ENCODE measurements at places on chromosomes 5 and 9.

DNA sequence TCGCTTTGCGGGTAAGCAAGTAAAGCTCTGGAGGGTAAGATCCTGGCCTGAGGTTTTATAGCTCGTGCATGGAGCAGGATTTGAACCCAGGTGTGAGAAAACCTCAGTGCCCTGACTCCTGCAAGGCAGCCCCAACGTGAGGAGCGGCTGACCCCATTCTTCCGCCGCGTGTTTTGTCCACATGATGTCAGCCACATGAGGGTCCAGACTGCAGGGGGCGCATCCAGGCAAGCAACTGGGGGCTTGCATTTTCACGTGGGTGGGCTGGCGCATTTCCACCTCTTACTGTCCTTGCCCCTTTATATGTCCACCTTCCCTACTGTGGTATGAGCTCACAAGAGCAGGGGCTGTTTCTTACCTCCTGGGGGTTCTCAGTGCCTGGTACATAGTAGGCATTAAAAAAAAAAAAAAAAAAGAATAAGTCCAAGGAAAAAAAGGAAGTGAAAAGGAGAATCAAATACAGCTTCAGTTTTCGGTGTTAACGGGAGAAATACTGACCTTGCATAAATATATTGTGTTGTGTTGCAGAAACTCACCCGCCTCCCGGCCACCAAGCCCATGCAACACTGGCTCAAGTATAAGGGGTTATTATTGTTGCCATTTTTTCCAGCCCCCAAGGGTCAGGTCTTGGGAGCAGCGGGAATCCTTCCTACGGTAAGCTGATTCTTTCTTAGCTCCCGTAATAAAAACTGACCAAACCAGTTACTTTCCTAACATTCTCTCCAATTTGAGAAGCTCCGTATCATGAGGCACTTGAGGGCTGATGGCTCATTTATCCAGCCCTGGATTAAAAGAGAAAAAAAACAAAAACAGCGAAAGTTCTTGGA is 15.0 kb downstream of the TLX3 start:
- DNase-seq = no peak

GRCh38 chr9:87673446-87674120 is 52.3 kb upstream of the CTSL start:
- DNase-seq = no peak

DNA sequence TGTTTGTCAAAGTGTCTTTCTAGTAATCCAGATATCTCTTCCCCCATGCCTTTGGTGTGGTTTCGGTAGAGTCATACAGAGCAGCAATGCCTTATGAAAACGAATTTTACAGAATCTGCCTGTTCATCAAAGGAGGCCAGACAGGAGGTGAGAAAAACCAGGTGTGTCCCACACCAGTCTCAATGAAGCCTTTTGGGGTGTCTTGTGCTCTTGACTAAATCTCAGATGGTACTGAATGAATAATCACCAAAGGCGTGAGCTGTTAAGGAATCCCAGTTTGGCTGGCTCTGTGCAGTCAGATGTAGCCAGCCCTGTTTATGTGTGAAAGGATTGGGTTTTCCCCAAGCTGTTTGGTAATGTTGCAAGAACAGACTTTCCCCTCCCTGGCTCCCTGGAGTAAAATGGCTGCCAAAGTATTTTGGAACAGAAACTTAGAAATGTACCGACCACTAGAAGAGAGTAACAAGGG is 70.8 kb upstream of the CDKN2B start:
- no peak for DNase-seq

DNA sequence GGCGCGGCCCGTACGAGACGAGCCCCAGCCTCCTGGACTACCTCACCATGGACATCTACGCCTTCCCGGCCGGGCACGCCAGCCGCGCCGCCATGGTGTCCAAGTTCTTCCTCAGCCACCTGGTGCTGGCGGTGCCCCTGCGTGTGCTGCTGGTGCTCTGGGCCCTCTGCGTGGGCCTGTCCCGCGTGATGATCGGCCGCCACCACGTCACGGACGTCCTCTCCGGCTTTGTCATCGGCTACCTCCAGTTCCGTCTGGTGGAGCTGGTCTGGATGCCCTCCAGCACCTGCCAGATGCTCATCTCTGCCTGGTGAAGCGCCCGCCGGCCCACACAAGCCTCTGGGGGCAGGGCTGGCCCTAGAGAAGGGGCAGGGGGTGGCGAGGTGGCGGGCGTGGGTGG is 18.5 kb downstream of the PLPP7 start:
- DNase-seq = no peak

DNA sequence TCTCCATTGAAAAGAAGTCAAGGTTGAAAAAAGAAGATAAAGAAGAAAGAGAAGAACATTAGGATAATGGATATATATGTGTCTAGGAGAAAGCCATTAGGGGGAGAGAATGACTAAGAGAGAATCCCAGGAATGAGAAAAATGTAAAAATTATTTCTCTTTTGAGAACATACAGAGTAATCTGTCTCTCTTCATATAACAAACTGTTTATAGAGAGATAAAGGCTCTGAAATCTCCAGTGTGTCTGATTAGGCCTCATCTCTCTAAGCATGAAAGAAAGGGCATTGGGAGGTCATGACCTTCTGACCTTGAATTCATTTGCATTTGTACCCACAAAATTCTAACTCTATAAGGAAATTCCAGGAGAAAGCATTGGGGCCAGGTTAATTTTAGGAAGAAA is 3.5 kb upstream of the MPDZ start:
- DNase-seq = no peak

DNA sequence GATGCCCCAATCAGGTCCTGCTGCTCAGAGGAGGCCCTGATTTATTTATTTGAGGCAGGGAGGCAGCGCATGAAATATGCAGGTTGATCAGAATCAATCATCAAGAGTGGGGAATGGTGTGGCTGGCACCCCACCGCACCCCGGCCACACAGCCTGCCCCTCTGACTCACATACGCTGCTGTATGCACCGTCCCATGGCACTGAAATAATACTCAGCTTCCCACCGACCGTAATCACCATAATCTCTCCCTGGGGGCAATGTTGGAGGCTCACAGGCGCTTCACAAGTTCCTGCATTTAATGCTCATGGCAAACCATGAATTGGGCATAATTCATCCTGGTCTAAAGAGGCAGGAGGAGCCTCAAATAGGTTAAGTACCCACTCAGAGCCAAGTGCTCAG is 141.2 kb upstream of the TBC1D2 start:
- no peak for DNase-seq

- no peak for DNase-seq
These were observed 54.2 kb downstream of the SLC27A6 start for GRCh38 chr5:129019401-129019908.

DNA sequence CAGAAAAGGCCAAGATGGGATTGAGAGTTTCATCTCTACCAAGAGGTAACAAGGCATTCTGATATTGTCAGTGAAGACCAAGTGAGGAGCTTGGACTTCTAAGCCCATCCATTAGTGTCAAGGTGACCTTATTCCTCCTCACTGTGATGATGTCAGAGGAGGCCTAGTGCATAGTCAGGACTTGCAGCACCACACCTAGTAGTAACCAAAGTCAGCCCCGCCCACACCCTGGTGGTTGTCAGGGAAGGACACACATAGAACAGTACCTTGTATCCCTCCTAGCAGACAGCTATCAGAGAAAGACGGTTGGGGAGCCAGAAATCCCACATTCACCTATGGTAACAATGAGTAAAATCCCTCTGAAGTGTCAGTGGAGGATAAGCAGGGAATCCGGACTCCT is 111.7 kb downstream of the AP3B1 start:
- DNase-seq = no peak

- no peak for DNase-seq
These were observed 5.4 kb upstream of the PITX1 start for GRCh38 chr5:135039271-135040033.

GRCh38 chr9:16257604-16258003 is 612.9 kb downstream of the BNC2 start:
- DNase-seq = no peak

DNA sequence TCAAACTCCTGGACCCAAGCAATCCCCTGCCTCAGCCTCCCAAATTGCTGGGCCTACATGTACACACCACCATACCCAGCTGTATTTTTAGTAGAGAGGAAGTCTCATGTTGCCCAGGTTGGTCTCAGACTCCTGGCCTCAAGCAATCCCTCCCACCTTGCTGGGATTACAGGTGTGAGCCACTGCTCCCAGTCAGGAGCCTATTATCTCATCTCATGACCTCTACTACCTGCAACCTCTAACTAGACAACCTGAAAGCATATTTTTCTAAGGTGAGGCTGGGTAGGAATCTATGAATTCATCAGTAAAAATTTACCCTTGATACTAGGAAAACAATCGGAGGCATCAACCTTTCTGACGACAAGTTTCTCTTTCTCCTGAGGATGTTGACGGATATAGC is 10.0 kb downstream of the FAM13B start:
- DNase-seq = no peak

DNA sequence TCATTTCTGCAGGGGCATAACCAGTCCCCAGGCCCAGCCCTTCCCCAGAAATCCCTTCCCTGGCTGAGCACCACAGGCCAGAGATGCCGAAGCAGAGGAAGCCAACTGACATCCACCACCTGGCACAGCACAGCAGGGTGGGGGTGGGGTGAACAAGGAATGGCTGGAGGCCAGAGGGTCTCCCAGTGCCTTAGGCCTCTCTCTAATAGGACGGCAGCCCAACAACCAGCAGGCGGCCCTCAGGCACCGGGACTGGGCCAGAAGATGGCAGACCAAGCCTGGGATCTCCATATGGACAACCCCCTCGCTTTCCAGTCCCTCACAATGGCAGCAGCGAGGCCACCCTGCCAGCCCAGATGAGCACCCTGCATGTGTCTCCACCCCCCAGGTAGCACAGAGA is 13.2 kb downstream of the PDLIM4 start:
- no peak for DNase-seq

DNA sequence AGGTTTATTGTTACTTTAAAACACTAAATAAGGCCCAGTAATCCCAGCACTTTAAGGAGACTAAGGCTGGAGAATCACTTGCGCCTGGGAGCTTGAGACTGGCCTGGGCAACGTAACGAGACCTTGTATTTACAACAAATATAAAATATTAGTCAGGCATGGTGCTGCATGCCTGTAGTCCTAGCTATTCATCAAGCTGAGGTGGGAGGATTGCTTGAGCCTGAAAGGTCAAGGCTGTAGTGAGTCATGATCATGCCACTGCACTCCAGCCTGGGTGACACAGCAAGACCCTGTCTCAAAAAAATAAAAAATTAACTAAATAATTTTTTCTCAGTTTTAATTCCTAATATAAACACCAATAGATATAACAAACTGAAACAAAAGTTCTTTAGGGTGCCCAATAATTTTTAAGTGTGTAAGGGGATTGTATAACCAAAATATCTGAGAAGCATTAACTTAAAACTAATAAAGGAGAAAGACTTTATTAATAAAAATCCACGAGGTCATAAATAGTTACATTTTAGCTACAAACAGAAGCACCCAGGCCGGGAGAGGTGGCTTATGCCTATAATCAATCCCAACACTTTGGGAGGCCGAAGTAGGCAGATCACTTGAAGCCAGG is 32.7 kb downstream of the FAM13B start:
- no peak for DNase-seq

GRCh38 chr9:124008303-124008693 is 3.3 kb upstream of the LHX2 start:
- DNase-seq = no peak

DNA sequence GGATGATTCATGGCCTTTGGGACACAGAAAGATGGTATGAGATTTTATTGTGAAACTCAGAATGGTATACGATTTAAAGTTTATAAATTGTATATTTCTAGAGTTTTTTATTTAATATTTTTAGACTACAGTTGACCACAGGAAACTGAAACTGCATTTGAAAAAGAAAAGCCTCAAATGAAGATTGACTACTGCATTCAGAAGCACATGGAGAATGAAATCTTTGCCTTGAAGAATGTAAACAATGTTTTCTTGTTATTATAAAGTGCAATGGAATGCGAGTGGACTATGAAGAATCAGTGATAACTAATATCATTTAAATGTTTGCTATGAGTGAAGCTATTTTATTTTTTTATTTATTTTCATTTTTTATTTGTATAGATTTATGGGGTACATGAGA is 169.1 kb upstream of the CDH18 start:
- no peak for DNase-seq

GRCh38 chr9:123003466-123003865 is 30.0 kb upstream of the GPR21 start:
- DNase-seq = no peak

DNA sequence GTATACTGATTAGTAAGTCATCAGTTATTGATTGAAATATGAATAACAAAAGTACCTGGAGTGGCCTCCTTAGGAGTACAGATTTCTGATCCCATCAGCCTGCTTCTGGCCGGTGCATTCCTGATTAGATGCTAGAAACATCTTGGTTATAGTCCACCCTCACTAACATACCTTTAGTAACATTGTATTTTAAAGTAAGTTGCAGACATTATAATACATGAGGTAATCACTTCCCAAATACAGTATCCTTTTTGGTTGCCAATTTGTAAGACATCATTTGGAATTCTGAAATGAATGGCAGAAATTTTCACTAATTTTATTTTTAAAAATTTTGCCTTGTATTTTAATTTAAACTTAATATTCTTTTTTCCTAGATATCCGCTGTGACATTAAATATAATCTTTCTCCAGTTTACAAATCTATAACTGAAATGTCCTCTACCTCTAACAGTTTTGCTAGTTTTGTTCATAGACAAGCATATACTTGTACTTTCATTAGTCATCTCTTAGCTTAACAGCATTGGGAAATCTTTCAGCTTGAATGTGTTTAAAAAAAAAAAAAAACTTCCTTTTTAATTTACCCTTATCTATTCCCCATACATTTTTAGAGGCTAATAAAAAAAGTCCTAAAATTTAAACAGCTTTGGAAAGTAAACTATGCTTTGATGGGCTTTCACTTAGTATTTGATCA is 178.9 kb downstream of the XRCC4 start:
- no peak for DNase-seq

DNA sequence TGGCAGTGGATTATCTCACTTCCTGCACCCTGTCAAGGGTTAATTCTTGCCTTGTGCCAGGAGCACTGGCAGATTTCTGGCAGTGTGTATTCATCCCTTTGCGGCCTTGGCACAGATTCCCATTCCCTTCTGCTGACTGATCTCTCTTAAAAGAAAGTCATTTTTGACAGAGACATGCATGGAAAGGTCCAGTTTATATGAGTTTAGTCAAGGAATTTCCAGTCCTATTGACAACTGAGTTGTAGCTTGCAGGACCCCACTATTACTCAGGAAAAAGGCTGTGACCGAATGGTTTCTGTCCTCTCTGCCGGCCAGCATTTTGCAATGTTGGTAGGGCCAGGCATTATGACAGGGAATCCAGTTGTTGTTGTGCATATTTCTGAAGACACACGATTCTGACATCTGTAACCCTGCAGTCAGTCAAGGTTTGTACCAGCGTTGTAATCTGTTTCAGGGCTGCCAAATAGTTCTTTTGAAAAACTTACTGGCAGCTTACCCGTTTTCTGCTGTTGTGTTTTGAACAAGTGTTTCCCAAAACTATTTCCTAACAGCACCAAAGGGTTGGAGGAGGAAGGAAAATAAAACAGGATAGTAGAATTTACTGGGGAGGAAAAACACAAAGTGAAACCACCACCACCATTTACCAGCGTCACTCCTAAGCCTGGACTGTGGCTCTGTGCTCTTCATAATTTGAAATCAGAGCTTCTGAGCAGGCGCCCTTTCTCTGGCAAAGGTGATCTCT is 243.4 kb upstream of the KLF4 start:
- no peak for DNase-seq

- no peak for DNase-seq
These were observed 18.4 kb downstream of the NUDT2 start for GRCh38 chr9:34347800-34348158.

- peak; percentile 46 for DNase-seq
These were observed 71.5 kb downstream of the DAP start for GRCh38 chr5:10689391-10690081.

Data from SHP77 (cell line).